ENCODE measurements at places on chromosomes 3 and 15. TPM values are rescaled to one million over a fixed set of nuclear protein-coding genes. Genes with fewer than 3 reads are reported as not detected.

ESYT3 gene
- total RNA-seq = 2.8 TPM

DNA sequence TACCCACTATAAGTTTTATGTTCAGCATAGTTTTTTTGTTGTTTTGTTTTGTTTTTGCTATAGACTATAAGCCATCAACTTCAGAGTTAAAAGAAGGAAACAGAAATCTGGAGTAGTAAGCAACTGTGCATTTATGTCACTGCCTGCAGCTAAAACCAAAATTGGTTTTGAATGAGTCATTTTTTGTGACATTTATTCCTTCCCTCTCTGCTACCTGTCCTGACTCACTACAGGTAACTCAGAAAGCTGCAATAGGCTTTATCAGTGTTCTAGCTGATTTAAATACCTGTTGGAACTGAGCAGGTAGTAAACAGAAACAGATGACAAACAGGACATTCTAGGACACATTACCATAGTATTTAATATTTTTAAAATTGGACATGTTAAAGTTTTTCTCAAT, 393.3 kb upstream of the WNT5A start:
- no peaks in the 10 kb centered on the region for H3K4me1 ChIP-seq
- no peaks in the 10 kb centered on the region for H3K27me3 ChIP-seq
- DNase-seq = no peak

PAQR9 gene
- total RNA-seq = not detected

GRCh38 chr15:63176302-63176701, 13.1 kb upstream of the RAB8B start:
- H3K27me3 ChIP-seq = no peaks in the 10 kb centered on the region
- no peaks in the 10 kb centered on the region for H3K36me3 ChIP-seq
- no peak overlapping the region for H3K27ac ChIP-seq
- H3K4me1 ChIP-seq = no peaks in the 10 kb centered on the region
- H3K4me3 ChIP-seq = no peak overlapping the region

- no peaks in the 10 kb centered on the region for H3K27me3 ChIP-seq
- no peak overlapping the region for H3K27ac ChIP-seq
- no peak for DNase-seq
- no peaks in the 10 kb centered on the region for H3K36me3 ChIP-seq
These were observed 12.3 kb upstream of the PGPEP1L start for GRCh38 chr15:99019558-99020540.

GRCh38 chr15:31179693-31180092, 78.2 kb upstream of the TRPM1 start:
- no peak overlapping the region for H3K4me3 ChIP-seq
- H3K27ac ChIP-seq = no peak overlapping the region
- no peaks in the 10 kb centered on the region for H3K27me3 ChIP-seq
- no peaks in the 10 kb centered on the region for H3K36me3 ChIP-seq
- DNase-seq = no peak

XCR1 gene
- total RNA-seq = not detected

Measured in pancreas (tissue), 10 donors.